ENCODE measurements at places on chromosomes 6 and 20.

DNA sequence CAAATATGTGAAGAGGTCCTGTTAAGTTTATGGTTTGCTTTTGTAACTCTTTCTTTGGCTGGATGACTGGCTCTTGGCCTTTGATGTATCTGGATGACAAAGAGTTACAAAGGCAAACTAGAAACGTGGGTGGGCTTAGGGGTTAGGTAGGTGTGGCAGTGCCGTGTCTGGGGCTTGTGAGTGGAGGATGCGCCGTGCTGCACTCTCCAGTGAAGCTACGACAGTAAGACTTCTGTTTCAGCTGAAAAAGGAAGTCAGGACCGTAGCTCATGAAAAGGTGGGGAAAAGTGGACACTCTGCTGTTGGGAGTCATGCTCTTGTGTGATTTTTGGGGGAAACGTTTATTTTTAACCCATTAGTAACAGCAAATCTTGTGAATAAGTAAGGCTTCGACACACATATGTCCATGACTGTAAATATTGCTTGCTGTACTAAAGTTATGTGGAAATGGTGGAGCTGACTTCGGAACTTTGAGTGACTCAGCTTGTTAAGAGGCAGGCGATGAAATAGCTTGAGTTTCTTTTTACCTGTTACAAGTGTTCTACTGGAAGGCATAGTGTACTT is 45.6 kb downstream of the DUSP22 start:
- peak; percentile 21 for DNase-seq

DNA sequence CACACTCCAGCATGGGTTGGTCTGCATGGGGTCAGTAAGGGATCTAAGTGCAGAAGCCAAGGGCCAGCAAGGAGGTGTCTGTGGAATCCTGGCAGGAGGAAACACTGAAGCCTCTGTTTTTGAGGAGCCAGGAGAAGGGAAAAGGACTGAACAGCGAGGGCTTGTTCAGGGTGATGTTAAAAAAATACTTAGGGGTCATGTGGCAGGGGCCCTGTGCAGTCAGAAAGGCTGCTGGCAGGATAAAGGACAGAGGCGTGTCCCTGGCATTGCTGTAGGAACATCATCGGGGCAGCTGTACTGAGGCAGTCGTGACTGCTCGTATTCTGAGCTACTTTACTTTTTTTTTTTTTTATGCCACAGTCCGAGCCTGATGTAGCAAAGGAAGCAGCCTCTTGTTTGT is 127.1 kb upstream of the ZFP64 start:
- DNase-seq, result no peak

GRCh38 chr6:14732844-14733757 is 512.8 kb upstream of the JARID2 start:
- peak; percentile 28 for DNase-seq

DNA sequence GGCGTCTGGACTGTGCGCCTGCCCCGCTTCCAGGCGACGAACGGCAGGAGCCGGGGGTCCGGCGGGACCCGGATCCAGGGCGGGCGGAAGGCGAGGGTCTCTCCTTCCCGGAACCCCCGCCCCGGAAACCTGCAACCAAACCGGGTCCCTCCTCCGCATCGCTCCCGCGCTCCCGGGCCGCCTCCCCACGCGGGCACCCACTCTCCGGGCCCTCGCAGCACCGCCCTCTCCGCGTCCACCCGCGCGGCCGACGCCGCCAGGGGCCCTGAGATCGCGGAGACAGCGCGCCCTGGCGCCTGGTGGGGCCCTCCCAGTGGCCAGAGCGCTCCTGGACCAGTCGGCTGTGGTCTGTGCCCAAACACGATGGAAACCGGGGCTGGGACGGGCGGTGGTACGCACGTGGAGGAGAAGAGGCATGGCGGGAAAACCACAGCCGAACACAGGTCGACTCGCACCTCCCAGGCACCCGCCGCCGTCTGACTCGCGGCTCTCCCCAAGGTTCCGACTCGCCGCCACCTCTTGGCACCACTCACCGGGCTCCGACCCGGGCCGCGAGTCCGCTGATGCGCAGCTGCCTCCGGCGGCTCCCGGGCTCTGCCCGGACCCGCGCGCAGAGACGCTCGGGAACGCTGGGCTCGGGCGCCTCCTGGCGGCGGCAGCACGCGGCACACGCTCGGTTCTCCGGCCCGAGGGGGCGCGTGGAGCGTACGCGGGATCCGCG is 7.9 kb downstream of the NKX2-2 start:
- DNase-seq, result peak; percentile 28

- DNase-seq, result no peak
Observed at GRCh38 chr20:34420146-34420545, 57.1 kb downstream of the ITCH start.

DNA sequence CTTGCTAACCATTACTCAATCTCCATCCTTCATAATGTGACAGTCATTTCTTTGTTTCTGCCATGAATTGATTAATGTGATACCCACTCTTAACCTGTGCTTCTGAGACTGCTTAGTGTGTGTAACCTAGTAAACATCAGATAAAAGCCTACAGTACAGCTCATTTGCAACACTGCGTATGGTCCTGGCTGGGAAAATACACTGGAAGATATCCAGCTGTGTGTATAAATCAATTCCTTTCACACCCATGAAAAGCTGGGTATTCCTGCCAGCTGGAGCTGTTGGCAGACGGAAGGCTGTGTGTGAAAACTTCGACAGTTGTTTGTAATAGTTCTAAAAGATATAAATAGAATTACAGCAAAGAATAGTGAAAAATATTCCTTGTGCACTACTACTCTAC is 509.2 kb downstream of the FRK start:
- DNase-seq, result no peak

Data from stimulated activated CD8-positive, alpha-beta memory T cell treated with anti-CD3 and anti-CD28 coated beads, Interleukin-15, amount 100 ng/mL, for 4 hours (primary cell).